ENCODE measurements at places on chromosomes 3 and 15.

GRCh38 chr15:74322558-74323180, 44.8 kb downstream of the CYP11A1 start:
- DNase-seq: peak; percentile 36

- no peak for DNase-seq
Observed at GRCh38 chr3:189748046-189748445, 116.9 kb downstream of the TP63 start.

DNA sequence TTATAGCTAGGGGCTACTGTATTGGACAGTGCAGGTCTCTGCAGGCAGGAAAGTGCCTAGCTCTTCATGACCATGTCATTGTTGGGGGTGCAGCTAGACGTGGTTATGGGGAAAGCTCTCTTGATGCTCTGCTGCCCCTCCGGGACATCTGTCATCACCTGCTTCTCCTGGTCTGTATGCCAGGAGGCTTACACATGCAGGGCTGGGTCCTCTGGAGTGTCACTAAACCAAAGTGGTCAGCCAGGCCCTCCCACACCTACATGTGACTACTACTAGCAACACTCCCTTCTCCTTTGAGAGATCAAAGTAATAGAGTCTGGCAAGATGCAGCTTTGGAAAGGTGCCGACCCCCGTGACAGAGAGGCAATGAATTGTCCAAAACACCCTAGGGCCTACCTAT, 98.5 kb downstream of the SST start:
- no peak for DNase-seq

DNA sequence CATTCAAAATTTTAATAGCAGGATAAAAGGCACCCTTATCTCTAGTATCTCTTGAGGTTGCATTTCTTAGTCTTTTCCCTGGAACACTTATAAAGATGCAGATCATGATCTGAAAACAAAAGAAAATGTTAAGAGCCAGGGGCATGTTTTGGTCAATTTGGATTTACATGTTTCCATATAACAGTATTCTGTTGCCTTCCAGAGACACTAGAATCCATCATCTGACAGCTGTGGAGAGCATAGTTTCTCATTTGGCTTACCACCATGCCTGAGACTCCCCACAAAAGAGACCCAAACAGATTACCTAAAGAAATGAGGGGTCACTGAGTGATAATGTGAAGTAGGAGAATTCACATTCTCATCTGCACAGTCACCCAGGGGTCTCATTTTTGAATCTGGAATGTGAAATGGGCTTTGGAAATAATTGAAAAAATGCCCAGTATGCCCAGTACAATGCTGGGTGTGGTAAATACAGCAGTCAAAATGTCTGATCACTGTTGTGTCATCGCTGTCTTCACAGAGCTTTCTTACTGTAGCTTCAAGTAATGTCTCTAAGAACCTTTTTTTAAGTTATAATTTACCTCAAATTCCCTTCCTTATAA, 79.9 kb upstream of the ZBTB20 start:
- DNase-seq: no peak

- DNase-seq: no peak
Observed at GRCh38 chr15:96893159-96893906, 562.8 kb downstream of the NR2F2 start.

DNA sequence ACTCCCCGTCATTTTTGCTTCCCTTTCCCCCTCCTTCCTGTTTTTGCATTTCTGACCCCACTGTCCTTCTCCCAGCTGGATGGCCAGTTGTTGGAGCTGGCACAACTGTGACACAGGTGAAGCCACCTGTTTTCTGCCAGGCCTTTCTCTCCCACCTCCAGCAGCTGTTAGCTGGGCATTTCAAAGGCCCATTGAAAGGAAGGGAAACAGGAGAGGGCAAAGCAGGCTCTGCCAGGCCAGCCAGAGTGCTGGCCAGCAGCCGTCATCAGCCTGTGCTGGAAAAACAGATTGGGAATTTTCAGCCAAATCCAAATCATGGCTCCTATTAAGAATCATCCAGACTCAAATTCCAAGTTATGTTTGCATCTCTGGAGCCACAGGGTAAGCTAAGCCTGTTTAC, 155.2 kb upstream of the C2CD4B start:
- no peak for DNase-seq

- no peak for DNase-seq
Observed at GRCh38 chr3:168604767-168605166, 509.0 kb upstream of the GOLIM4 start.

- DNase-seq: no peak
Observed at GRCh38 chr3:77404871-77405270, 365.0 kb downstream of the ROBO2 start.

DNA sequence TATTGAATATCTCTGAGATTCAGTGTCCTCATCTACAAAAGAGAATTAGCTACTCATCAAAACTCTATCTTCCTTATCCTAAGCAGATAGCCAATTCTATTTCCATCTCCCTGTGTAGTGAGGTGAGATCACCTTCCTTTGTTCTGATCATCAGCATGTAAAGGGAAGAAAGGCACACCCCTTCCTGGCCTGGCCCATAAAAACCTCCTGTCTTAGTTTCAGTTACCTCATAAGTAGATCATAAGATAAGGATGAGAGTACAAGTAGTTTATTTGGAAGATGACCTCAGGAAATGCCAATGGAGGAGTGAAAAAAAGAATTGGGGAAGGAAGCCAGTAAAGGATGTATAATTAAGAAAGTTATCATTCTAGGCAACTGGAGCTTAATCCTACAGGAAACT, 114.5 kb upstream of the GADL1 start:
- no peak for DNase-seq

GRCh38 chr15:77909182-77909940, 168.2 kb downstream of the TBC1D2B start:
- no peak for DNase-seq

GRCh38 chr3:77320514-77320913, 280.6 kb downstream of the ROBO2 start:
- no peak for DNase-seq

DNA sequence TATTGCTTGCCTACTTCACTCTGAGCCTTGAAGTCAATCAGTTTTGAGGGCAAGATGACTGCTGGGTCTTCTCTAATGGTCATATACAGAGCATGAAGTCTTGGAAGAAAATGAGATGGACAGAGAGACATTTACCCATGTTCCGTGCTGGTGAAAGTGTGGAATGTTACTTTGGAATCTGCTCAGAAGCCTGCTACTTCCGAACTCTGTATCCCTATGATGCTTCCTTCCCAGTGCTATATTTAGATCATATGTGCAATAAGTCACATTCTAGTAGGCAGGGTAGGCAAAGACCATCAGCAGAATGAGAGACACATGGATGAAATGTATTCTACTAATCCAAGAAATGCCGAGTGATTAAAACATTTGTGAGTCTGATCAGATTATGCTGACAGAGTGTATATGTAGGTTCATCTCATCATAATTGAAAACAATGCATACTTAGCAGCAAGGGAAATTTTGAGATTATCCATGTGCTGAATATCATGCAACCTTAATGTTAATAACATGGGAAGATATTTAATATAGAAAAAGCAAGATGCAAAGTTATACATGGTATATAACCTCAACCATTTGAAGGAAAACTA, 60.5 kb downstream of the RAB7A start:
- no peak for DNase-seq

- DNase-seq: no peak
Observed at GRCh38 chr15:34793071-34793470, 2.3 kb downstream of the ACTC1 start.

DNA sequence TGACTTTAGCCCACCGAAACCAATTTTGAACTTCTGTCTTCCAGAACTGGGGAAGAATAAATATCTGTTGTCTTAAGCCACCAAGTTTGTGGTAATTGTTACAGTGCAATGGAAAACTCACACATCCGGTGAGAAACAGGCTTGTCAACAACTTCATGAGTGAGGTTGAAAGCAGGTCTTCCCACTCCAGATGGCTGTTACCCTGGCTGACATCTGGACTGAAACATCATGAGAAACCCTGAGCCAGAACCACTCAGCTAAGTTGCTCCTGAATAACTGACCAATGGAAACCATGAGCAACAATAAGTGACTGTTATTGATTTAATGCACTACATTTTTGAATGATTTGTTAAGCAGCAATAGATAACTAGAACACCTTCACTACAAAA, 10.3 kb downstream of the ACSBG1 start:
- DNase-seq: no peak

GRCh38 chr3:57768595-57768994, 12.5 kb downstream of the SLMAP start:
- DNase-seq: no peak

- no peak for DNase-seq
Observed at GRCh38 chr3:187700249-187700648, 2.1 kb downstream of the RTP2 start.

DNA sequence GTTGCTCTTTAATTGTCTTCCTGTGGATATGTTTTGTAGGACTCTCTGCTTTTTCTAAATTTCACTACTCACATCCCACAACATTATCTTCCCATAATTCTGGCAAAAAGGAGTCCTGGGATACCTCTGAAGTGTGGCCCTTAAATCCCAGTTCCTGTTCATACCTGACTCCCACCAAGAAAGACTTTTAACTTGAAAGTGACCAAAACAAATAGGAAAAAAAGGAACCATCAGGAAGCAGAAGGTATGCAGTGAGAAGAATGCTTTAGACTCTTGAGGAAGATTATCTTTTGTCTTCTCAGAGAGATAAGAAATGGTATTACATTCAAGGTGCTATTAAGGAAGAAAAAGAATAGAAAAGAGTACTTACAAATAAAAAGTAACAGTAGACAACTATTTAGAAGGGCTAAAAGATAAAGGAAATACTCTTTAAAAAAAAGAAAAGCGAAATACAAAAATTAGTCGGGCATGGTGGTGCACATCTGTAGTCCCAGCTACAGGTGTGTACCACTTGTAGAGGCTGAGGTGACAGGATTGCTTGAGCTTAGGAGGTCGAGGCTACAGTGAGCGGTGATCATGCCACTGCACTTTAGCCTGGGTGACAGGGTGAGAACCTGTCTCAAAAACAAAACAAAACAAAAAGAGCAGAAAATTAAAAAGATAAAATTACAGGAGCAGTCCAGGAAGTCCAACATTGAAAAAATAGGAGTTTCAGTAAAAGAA, 46.8 kb downstream of the PXK start:
- no peak for DNase-seq

- DNase-seq: no peak
Observed at GRCh38 chr15:50790778-50791453, 25.4 kb upstream of the SPPL2A start.

DNA sequence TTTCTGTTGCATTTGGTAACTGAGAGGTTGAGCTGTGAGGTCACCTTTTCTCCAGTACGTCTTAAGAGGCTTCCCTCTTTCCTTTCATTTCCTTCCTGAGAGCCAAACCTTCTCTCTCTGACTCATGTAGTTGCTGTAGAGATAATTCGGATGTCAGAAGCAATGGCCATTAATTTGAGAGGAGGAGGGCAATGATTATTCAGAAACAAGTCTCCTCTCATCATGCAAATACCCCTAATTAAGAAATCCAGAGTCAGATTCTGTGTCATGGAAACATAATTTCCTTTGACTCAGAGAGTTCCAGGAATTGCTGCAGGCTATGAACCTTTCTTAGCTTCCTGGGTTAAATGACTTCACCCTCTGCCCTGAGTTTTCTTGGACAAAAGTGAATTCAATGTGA, 59.0 kb upstream of the GSK3B start:
- DNase-seq: no peak

- no peak for DNase-seq
Observed at GRCh38 chr3:177928172-177928873, 607.9 kb upstream of the KCNMB2 start.

DNA sequence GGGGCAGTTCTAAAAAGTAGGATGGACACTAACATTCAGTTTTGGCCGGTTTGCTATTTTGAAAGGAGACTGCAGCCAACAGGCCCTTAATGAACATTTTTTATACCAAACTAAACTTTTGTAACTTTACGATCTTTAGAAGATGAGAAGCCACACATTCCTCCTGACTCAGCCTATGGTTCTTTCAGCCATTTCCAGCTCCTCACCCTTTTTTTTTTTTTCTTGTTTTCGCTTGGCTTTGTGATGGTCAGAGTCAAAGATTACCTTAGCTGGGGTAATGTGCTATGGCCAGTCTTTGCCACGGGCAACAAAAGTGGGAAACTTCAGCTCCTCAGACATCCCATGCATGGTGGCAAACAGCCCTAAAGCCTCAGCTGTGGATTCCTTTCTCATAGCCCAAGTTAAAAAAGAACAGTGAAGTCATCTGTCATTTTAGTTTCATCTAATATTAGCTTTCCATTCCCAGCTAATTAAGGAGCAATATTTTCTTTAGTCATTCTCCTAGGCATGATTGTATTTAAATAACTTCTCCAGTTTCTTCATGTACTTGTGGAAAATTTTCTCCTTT, 368.7 kb downstream of the MFSD1 start:
- DNase-seq: no peak

- DNase-seq: no peak
Observed at GRCh38 chr15:38707802-38708671, 143.4 kb upstream of the RASGRP1 start.

DNA sequence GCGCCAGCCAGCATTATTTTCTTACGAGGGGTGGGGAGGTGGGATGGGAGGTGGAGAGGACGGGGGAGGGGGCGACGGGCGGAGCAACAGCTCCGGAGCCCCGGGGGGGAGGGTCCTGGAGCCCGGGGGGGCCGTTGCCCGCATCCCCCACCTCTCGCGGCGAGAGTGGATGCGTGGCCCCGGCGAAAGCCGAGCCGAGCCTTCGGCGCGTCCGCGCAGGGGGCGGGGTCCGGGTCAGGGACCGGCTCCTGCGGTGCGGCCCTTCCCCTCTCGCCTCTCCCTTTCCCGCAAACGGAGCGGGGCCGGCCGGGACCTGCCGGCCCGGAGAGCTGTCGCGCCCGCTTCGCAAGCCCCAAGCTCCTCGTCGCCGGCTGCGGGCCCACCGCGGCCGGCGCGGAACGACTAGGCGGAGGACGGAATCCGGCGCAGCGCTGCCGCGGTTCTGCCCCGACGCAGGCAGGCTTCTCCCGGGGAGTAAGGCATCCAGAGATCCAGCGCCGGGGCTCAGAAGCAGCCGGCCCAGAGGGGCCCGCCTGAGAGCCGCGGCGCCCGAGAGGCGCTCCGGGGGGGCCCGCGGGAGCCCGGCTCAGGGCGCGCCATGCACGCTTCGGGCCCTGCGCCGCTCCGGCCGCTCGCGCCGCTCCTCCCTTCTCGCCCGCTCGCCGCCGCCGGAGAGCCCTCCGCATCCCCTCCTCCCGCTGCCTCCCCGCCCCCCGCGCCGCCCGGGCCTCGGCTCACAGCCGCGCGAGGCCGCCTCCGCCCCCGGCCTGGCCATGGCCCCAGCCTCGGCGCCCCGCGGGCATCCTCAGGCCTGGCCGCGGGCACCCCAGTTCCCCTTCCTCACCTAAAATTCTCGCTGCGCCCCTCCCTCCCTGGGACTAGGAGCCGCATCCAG, 459 bp upstream of the ADCY5 start:
- DNase-seq: no peak

GRCh38 chr3:191246630-191247029, 47.6 kb downstream of the OSTN start:
- no peak for DNase-seq

DNA sequence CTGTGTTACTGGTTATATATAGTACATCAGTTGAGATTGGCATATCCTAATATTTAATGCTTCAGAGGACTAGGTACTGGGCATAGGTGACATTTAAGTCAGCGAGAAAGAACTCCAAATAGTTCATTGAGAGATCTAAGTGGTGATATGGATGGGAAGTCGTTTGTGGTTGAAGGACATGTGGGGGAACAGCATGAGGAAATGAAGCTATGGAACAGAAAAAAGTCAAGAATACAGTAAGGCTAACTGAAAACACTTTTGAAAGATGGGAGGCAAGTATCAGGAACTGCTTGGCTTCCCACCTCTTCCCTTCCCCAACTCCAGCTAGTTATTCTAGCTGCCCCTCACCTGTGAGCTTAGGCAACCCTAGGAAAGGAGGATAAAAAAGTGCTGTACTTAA, 3.7 kb upstream of the MYO5A start:
- DNase-seq: no peak

Data from stimulated activated CD4-positive, alpha-beta T cell treated with anti-CD3 and anti-CD28 coated beads, Interleukin-15, amount 100 ng/mL, for 1 hour (primary cell).